Pulmonary artery endothelial cell (primary cell): ENCODE measurements at places on chromosomes 6 and 20. TPM values are rescaled to one million over a fixed set of nuclear protein-coding genes. Genes with fewer than 3 reads are reported as not detected.

Gene LY86
- total RNA-seq: not detected in 2 replicates

Gene HLA-DQB1
- total RNA-seq: not detected in 2 replicates

Gene TIAM2
- 10.9 and 16.9 TPM in 2 replicates for total RNA-seq

Gene CDH26
- 0.07 and 0.14 TPM in 2 replicates for total RNA-seq

Gene RAB32
- 137 and 176 TPM in 2 replicates for total RNA-seq

Gene EEF1A1
- total RNA-seq: 20,734 and 25,322 TPM in 2 replicates

Gene PPP1R16B
- total RNA-seq: 118 and 144 TPM in 2 replicates

Gene TTBK1
- under 0.01 and 0.07 TPM in 2 replicates for total RNA-seq

Gene SOX18
- total RNA-seq: 11.1 and 27.3 TPM in 2 replicates

Gene KIF25
- not detected in 2 replicates for total RNA-seq

Gene HRH3
- not detected in 2 replicates for total RNA-seq
